ENCODE measurements at places on chromosomes 2 and 18.

DNA sequence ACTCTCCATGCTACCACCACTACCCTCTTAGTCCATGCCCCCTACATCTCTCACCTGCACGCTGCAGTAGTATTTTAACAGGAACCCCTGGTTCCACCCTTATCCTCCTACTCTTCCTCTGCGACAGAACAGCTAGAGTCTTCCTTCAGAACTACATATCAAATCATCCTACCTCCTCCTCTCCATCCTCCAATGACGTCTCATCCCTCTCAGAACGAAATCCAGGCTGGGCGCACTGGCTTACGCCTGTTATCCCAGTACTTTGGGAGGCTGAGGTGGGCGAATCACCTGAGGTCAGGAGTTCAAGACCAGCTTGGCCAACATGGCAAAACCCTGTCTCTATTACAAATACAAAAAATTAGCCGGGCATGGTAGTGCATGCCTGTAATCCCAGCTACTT is 10.3 kb upstream of the KIF3C start:
- no peak for DNase-seq

DNA sequence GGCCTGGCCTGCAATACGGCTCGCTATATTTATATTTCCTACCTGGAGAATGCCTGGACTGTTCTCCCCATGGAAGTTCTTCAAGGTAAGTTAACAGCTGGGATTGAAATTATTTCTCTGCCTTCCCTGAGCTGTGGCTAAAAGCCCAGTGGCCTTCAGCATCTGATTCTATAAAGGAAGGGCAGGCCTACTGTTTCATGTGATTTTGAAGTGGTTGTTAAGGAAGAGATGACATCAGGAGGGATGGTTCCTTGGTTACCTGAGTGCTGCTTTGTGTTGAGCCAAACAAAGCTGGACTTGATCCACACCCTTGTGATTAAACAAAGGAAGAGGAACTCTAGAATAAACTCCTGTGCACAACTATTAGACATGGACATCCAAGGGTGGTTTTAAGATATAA is 61.6 kb downstream of the MFSD6 start:
- DNase-seq: no peak

GRCh38 chr2:26144031-26144430 is 28.9 kb upstream of the GAREM2 start:
- no peak for DNase-seq

DNA sequence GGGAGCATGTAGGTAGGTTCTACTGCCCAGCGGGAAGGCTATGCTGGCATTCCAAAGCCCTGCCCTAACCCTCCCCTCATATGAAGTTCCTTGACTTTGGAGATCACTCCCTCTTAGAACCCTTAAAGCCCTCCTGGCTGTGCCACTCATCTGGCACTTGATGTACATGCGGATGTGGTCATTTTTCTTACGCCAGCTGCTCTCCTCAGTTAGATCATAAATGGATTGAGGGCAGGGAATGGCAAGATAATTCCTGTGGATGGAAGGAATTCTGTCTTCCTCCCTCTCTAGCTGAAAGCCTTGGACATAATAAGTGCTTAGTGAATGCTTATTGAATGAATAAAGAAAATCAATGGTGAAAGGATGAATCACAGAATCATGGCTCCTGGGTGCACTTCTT is 51.6 kb downstream of the SLC4A3 start:
- no peak for DNase-seq

Data from effector memory CD4-positive, alpha-beta T cell (primary cell).